ENCODE measurements at places on chromosomes 4 and X.

DNA sequence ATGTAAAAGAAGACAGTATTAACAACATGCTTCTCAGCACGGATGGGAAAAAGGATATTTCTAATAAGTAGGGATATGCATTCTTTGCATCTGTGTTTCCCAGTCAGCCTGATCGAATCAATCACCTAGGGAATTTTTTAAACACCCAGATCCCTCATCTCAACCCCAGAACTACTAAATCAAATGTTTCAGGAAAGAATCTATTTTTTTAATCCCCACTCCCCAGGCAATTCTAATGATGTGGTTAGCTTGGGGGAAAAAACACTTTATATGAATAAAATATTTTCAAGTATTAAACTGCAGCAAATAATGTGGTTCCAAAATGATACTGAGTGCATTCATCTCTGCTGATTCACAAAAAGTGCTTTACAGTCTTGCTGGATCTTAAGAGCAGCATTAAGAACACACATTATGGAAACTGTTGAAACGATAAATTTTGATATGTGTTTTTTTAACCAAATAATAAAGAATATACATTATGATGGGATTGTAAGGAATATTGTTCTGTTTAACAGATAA lies 68.7 kb upstream of the GUCY1A1 start:
- no peak for DNase-seq

GRCh38 chr4:127307996-127308395 lies 324.8 kb upstream of the INTU start:
- no peak for DNase-seq

DNA sequence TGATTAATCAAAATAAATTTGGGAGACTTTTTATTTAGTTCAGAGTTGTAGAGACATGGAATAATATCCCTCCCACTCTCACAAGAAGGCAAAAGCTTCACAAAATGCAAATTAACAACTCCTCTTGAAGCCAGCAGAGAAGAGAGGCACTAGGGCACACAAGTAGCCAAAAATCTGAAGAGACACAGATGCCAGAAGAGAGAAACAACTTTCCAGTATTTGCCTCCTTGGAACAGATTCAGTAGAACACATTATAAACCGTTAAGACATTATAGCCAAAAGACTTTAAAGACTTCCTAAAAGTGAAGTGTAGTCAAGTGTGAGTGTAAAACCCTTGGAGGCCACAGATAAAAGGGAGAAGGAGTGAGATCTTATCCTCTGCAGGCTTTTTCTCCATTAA lies 1024.9 kb upstream of the ADGRL3 start:
- no peak for DNase-seq

DNA sequence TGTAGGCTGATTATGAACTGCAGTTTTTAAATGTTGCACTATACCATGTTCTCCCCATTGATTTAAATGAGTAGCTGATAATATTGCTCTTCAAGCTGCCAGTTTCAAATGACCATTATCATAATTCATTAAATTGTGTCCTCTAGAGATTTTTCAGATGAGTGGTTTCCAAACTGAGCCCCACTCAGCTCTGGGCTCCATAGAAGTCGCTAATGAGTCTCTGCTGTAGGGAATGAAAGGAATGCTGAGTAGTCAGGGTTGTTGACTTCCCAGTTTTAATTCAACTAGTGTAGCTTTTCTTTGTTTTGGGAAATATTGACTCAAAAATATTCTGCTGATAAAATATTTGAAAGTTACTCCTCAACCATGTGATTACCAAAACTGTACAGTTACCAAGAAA lies 1081.1 kb downstream of the ARAP2 start:
- DNase-seq: no peak

DNA sequence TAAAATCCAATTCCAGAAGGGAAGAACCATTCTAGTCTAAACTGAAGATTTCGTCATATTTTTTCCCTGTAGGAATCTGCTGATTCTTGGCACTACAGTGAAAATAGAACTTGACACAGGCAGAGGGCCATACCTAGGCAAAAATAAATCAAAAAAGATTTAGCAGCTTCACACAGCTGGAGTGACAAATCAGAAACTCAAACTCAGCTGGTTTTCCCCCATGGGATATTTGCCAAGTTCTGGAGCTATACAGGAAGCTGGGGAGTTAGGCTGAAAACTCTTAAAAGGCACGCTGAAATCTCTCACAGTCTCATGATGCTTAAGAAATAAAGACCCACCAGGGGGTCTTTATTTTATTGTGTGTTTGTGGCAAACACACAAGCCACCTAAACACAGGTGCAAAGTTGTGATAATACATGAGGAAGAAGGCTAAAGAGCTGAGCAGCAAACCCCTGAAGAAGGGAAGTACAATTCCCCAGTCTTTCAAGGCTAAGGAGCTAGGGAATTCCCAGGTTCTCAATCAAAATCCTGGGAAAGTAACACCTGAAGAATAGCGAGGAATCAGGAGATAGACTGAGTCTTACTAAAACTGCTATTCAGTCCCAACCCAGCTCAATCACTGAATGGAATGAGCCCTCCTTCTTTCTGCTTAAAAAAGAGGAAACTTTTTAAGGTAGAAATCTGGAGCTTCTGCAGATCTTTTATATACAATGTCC lies 32.1 kb upstream of the BEND2 start:
- DNase-seq: no peak

DNA sequence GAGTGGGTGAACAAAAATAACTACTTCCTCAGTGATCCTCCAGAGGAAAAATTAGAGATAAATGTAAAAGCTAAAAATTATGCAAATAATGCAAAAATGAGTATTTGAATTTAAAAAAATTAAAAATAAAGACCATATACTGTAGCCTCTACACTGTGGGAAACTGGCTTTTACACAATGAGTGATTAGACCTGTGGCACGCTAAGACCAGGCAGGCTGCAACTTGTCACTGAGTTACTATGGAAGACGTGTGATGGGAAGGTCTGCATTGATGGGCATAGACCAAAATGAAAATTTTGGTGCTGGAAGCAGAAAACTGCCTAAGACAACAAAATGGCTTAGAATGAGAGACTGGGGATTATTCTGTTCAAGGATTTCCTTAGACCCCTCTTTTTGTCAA lies 30.2 kb downstream of the BTC start:
- DNase-seq: no peak
